Stimulated activated effector memory CD8-positive, alpha-beta T cell treated with anti-CD3 and anti-CD28 coated beads, Interleukin-12 subunit alpha, Interleukin-12 subunit beta, amount 100 ng/mL, for 72 hours (primary cell): ENCODE measurements at places on chromosomes 3 and 15.
A peak's percentile ranks its signal among the peaks of the same experiment; 100 is the strongest.

DNA sequence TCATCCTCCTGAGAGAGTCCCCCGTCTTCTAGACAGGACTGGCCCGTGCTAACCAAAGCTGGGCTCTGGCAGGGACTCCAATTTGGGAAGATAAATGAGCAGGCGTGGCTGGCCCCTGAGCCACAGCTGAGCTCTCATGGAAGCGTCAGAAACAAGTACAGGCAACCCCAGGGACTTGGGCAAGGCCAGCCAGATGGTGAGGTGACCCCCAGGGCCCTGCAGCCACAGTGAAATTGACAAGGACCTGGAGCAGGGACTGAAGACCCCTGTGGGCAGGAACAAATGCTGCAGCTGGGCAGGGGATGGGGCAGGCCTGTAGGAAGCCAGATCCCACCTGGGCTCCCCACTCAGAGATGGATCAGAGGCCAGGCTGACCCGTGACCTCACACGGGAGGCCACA is 32.8 kb upstream of the CGNL1 start:
- no peak for DNase-seq

DNA sequence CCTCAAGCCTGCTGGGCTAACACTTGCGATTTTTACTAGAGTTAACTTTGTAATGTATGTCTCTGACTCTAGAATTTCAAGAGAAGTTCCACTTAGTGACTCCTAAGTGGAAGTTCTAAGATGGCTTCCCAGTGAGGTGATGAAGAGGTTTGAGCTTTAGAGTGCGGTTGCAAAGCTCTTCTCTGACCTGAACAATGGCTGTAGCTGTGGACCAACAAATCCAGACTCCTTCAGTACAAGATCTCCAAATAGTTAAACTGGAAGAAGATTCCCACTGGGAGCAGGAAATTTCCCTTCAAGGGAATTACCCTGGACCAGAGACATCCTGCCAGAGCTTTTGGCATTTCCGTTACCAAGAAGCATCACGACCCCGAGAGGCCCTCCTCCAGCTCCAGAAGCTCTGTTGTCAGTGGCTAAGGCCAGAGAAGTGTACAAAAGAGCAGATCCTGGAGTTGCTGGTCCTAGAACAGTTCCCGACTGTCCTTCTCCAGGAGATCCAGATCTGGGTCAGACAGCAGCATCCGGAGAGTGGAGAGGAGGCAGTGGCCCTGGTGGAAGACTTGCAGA is 22.3 kb downstream of the WDR73 start:
- DNase-seq = no peak

GRCh38 chr3:169813757-169814517 is 1.2 kb upstream of the LRRC34 start:
- peak; percentile 42 for DNase-seq

GRCh38 chr15:70609889-70610288 is 153.5 kb downstream of the UACA start:
- no peak for DNase-seq

DNA sequence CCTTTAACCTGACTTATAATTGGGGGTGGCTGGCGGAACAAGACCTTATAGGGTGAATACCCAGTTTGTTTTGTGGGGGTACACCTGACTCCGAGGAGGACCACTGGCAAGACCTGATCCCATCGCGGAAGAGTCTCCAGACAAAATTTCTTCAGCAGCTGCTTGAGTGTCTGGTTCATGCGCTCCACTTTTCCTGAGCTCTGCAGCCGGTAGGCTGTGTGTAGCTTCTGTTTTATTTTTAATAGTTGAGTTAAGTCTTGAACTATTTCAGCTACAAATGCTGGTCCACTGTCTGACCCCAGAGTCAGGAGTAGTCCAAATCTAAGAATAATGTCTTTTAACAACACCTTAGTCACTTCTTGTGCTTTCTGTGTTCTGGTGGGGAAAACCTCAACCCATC is 21.2 kb upstream of the NOX5 start:
- peak; percentile 20 for DNase-seq

DNA sequence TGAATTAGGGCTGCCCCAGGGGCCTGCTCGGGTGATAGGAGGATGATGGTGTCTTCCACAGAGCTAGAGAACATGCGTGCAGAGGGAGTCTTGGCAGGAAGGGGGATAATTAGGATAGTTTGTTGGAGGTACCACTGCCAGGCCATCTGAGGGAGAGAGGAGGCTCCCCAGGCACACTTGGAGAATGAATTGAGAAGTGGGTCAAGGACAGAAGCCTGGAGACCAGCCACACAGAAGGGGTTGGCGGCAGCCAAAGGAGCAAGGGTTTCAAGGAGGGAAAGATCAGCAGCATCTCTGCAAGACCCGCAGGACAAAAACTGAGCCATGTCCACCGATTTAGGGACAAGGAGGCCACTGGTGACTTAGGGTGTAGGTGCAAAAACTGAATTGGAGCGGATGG is 6.9 kb downstream of the SLC28A1 start:
- DNase-seq = no peak

DNA sequence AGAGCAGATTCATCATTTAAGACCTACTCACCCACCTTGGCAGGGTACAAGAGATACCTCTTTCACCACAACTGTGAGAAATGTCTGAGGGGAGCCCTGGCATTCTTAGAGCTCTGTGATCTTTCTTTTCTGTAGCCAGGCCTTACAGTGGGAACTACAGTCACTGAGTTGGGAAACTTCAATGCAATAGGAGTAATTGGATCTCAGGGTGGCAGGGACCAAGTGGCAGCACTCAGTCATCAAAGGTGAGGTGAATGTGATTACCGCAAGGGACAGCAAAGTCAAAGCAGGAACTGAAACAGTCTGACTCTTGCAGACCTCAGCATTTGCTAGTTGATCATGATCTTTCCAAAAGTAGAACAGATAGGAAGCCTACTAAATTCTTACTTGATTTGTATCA is 7.2 kb upstream of the MCF2L2 start:
- DNase-seq = no peak

GRCh38 chr3:46935168-46935858 is 41.2 kb downstream of the CCDC12 start:
- no peak for DNase-seq
